Myometrial cell (primary cell): ENCODE measurements at places on chromosomes 7 and 10. TPM values are rescaled to one million over a fixed set of nuclear protein-coding genes. Genes with fewer than 3 reads are reported as not detected.

Gene MUC3A
- not detected in 2 replicates for total RNA-seq

Gene KEL
- total RNA-seq = not detected in 2 replicates

Gene KLHDC10
- 11.5 and 17.5 TPM in 2 replicates for total RNA-seq

Gene ZNF804B
- total RNA-seq = not detected in 2 replicates

Gene PHF14
- 9.0 and 9.2 TPM in 2 replicates for total RNA-seq

Gene DRGX
- not detected in 2 replicates for total RNA-seq

Gene GDF2
- not detected in 2 replicates for total RNA-seq

Gene FZD1
- 2.9 and 3.5 TPM in 2 replicates for total RNA-seq

Gene STOX1
- not detected in 2 replicates for total RNA-seq

Gene OIT3
- total RNA-seq = not detected in 2 replicates

Gene TFPI2
- total RNA-seq = 528 and 763 TPM in 2 replicates

Gene ADARB2
- total RNA-seq = not detected in 2 replicates

Gene OPN1SW
- total RNA-seq = not detected in 2 replicates

Gene ZNF786
- 3.2 and 3.7 TPM in 2 replicates for total RNA-seq

Gene GRID2IP
- total RNA-seq = not detected in 2 replicates

Gene MACROH2A2
- total RNA-seq = 11.3 and 12.4 TPM in 2 replicates

Gene SUMF2
- 192 and 263 TPM in 2 replicates for total RNA-seq

Gene ATP5F1C
- total RNA-seq = 396 and 416 TPM in 2 replicates
